NCI-H2029 treated with DMSO at 0.1 percent for 48 hours (cell line): ENCODE measurements at places on chromosomes 1 and 21.

DNA sequence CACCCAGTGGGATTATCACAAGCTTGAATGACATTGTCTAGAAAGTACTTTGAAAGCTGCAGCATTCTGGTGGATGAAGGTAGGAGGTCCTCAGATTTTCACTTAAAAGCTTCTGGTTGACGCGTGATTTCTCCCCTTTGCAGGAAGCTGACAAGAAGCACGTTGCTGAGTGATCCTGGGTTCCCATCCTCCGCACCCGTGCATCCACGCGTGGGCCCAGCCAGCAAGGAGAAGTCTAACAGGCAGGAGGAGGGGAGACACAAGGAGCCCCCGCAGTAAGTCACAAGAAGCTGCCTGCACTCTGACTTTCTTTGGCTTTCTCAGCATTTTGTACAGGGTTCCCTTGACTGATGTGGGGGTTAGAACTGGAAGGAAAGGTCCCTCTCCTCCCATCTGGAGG lies 7.8 kb upstream of the B3GALT5 start:
- no peak for DNase-seq

- DNase-seq: no peak
Measured at GRCh38 chr21:37199057-37199924, 67.8 kb downstream of the VPS26C start.

GRCh38 chr21:43731476-43731875 lies 12.5 kb downstream of the PDXK start:
- DNase-seq: no peak

DNA sequence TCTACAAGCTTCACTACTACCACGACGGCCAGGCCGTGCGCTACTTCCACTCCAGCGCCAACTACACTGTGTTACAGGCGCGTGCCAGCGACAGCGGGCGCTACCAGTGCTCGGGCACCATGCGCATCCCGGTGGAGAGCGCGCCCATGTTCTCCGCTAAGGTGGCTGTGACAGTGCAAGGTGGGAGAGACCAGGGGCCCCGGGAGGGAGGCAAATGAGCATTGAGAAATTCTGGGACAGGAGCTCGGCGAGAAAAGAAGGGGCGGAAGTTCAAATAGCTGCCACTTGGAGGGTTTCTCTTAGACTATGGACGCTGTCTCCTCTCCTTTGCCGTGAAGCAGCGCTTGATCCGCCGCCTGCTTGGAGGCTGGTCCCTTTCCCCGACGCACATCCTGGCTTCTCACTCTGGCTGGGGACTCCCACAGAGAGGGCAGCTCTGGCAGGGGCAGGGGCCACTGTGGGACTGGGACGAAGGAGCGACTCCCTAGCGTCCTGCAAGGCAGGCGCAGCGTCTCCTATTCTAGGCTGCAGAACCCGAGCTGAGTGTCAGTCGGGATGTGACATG lies 4.6 kb downstream of the FCRLB start:
- DNase-seq: no peak

- no peak for DNase-seq
Measured at GRCh38 chr1:30955448-30956015, 47.0 kb upstream of the SDC3 start.
